ENCODE measurements at places on chromosomes 1 and 21.

DNA sequence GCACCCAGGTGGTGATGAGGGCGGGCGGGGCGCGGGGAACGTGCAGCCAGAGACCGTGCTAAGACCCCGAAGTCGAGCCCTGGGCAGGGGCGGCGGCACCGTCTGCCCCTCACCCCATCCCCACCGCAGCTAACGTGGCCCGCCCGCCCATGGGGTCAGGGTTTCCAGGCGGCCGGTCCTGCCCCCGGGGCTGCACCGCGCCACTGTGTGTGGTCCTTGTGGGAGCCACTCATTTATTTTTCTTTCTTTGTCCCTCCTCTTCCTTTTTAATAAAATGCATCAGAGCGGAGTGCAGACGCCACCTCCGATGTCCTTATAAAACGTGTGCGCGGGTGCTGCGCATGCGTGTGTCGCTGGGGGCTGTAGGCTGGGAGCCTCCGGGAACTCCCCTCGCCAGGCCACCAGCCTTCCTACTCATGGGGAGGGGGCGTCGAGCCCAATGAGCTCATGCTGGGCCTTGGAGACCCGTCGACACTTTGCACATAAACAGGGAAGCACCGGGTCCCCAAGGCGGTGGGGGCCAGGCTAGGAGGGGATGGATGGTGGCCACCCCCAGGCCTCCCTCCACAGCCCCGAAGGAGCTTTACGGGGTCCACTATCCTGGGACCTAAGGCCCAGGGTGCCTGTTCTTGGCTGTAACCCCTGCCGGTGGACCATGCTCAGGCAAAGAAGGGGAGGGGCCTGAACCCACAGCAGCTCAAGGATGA lies 59.9 kb downstream of the WNT9A start:
- no peak for DNase-seq

- DNase-seq: no peak
Observed at GRCh38 chr1:58818075-58818474, 34.2 kb upstream of the JUN start.

- no peak for DNase-seq
Observed at GRCh38 chr1:177181280-177181630, 10.5 kb downstream of the BRINP2 start.

GRCh38 chr21:21019681-21020080 lies 21.5 kb downstream of the NCAM2 start:
- no peak for DNase-seq

GRCh38 chr1:194309269-194309668 lies 1122.9 kb upstream of the B3GALT2 start:
- DNase-seq: no peak

DNA sequence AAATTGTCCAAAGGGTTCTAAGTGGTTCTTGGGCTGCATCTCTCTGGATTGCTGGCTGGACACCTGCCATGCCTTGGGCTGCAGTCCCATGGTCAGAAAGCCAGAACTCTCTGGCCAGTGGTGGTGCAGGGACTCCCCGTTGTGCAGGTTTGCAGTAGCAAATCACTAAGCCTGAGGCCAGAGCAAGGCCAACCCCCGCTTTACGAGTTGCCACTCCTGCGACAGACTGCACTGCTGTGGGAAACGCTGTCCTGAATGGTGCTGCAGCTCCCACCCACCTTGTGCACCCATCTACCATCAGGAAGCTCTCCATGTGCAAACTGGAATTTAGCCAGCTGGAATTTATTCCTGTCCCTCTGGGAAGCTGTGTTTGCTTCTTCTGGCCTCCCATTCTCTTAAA lies 45.7 kb downstream of the LHX4 start:
- DNase-seq: no peak

DNA sequence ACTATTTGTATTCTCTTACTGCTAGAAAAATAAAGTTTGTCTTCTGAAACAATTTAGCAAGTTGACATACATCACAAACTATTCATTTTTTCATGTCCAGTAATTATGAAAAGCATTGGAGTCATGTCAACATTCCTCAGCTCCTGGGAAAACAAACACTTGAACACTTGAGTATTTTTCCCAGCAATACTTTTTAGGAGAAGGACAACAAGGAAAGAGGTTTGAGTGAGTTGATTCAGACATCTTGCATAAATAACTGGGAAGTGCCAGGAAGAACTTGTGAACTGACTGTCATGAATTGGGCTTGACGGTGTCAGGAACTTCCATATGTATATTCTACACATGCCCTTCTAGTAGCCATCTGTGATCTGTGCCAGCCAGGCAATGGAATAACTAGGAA lies 195.6 kb downstream of the HMCN1 start:
- no peak for DNase-seq
